Astrocyte (in vitro differentiated cells and primary cell): ENCODE measurements at places on chromosomes 1 and 21. TPM values are rescaled to one million over a fixed set of nuclear protein-coding genes. Genes with fewer than 3 reads are reported as not detected.

The SPRR1B gene
- 0.39 and 0.50 TPM in 2 replicates for total RNA-seq

The CD5L gene
- not detected in 2 replicates for total RNA-seq

The IL19 gene
- 0.23 TPM in 1 of 2 replicates, not detected in the other for total RNA-seq

The VCAM1 gene
- total RNA-seq: 3.2 and 4.6 TPM in 2 replicates

The ZC3H12A gene
- total RNA-seq: 12.1 and 12.6 TPM in 2 replicates

The GRIK1 gene
- not detected in 2 replicates for total RNA-seq

The GJB4 gene
- total RNA-seq: not detected in 2 replicates

The HMCN1 gene
- 19.7 and 29.6 TPM in 2 replicates for total RNA-seq

The ZNF648 gene
- total RNA-seq: not detected in 2 replicates

The VSIG8 gene
- not detected in 2 replicates for total RNA-seq

The RPL22 gene
- 237 and 283 TPM in 2 replicates for total RNA-seq

The FCGR1A gene
- total RNA-seq: not detected in 2 replicates

The KRTAP15-1 gene
- total RNA-seq: not detected in 2 replicates

The PYHIN1 gene
- total RNA-seq: not detected in 2 replicates

The SLC2A5 gene
- 0.79 and 2.6 TPM in 2 replicates for total RNA-seq

The NHLH1 gene
- 0.55 and 0.70 TPM in 2 replicates for total RNA-seq

The GBP6 gene
- 0.07 TPM in 1 of 2 replicates, not detected in the other for total RNA-seq

The SHE gene
- total RNA-seq: not detected in 2 replicates

The C1orf94 gene
- total RNA-seq: 0.70 and 0.75 TPM in 2 replicates

The WNT4 gene
- total RNA-seq: 0.91 and 1.2 TPM in 2 replicates

DNA sequence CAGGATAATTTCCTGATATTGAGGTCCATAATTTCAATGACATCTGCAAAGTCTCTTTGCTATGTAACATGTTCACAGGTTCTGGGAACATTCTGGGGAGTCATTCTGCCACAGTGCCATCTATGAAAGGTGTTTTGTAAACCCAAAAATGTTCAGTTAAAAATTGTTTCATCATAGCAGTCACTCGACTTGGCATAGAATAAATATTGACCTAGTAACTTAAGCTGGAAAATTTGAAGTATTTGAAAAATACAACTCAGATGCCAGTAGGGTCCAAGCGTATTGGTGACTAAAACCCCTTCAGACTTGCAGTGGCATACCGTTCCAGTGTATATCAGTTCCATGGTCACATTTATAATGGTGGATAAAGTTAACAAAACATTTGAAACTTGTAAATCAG is 6.8 kb downstream of the DESI2 start:
- DNase-seq: no peak

GRCh38 chr1:50418600-50419109 is 4.6 kb downstream of the DMRTA2 start:
- no peak for DNase-seq

DNA sequence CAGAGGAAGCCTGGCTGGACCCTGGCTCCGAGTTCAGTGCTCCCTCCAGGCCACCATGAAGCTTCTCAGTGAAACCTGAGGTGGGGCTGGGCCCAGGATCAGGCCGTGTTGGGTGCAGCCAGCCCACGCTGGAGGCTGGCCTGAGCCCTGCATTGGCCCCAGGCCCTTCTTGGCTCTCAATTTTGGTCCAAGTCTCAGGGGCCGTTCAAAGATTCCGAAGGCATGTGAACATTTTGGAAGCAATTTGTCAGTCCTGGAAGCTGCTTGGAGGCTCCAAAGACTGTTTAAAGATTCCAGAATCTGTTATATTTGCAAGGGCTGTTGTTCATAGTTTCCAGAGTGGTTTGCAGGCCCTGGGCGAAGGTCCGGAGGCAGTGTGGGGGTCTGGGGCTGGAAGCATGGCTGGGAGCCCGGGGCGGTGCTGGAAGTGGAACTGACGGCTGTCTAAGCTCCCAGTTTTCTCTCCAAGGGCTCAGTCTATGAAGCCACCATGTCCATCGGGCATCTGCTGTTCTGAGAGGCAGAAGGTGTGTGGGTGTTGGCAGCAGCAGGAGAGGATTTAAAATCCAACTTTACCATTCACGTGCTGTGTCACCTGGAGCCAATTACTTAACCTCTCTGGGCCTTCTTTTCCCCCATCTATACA is 104.9 kb downstream of the EPHB2 start:
- DNase-seq: no peak

DNA sequence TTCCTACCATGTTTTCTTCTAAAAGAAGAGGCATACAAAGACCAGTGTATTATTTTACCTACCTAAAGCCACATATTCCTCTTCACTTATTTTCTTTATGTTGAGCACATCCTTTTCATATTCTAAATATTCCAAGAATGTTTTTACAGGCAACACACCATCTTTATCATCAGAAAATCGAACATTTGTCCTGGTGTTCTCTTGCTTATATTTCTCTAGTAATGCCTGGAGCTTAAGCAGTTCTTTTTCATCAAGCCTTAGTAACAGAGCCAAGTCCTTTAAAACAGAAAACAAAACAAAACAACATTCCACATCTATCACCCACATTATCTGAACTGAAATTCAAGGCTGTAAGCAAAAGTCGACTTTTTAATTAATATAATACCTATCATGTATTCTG is 88.7 kb downstream of the IARS2 start:
- peak; percentile 12 for DNase-seq

GRCh38 chr1:6084781-6085495 is 39.2 kb downstream of the KCNAB2 start:
- no peak for DNase-seq

GRCh38 chr1:45787905-45788304 is 15.5 kb upstream of the MAST2 start:
- no peak for DNase-seq

DNA sequence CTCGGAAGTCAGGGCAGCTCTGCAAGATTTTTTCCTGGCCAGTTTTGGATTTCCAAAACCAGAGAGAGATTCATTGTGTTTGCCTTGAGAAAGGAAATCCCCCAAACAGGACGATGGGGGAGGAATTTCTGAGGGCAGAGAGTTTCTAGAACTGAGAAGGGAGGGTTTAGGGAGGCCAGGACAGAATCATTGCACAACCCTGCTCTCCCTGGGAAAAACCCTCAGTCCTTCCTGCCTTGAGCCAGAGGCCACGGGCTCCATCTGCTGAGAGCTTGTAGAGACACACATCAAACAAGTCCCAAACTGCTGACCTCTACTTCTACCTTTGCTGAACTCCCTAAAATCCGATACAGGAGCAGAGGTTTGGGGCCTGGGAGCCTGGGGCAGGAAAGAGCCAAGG is 99.7 kb downstream of the NMNAT2 start:
- peak; percentile 75 for DNase-seq

DNA sequence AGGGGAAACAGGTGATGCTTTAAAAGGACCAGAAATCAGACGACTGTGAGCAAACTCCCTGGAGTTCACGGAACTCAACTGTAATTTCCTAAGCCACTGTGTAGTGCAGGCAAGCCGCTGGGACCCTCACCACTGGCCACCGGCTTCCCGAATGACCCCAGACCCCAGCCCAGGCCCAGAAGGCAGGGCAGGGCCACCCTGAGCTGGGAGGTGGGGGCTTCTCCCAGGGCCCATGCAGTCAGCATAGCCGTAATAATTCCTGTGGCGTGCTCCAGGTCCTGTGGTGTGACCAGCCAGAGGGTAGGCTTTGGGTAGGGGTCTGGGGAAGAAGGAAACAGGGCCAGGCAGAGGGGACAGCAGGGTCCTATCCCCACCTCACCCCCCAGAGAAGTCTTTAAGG is 3.5 kb upstream of the ARF1 start:
- DNase-seq: no peak

- no peak for DNase-seq
Measured at GRCh38 chr1:182716740-182717720, 32.6 kb upstream of the RGS8 start.

GRCh38 chr1:1947493-1947892 is 28.4 kb upstream of the TMEM52 start:
- no peak for DNase-seq

- DNase-seq: no peak
Measured at GRCh38 chr1:33341190-33341589, 20.3 kb upstream of the A3GALT2 start.

DNA sequence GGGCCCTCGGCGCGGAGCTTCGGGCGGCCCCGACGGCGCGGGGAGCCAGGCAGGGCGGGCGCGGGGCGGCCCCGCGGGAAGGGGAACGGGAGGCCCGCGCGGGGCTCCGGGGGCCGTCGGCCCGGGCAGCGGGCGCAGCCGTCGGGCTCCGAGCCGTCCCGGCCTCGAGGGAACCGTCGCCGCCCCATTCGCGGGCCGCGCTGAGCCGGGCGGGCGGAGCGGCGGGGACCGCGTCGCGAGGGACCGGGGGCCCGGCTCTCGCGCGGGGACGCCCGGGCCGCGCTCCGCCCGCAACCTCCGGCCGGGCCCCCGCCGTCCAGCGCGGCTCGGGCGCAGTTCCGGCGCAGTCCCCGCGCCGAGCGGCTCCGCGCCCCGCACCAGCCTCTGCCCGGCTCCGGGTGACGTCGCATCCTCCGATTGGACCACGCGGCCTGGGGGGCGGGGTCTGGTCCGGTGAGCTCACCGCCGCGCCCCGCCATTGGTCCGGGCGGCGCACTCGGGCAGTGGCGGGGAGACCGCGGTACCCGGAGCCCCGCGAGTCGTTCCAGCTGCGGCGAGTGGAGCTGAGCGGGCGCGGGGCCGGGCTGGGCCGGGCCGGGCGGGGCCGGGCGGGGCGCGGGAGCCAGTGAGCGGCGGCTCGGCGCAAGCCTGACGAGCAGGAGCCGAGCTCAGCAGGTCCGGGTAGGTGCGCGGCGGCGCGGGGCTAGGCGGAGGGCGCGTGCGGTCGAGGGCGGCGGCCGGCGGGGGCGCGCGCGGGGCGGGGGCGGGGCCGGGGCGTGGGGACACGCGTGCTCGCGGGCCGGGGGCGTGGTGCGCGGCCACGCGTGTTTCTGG is 66.7 kb upstream of the VAMP3 start:
- DNase-seq: peak; percentile 70

GRCh38 chr1:226292874-226293552 is 16.0 kb downstream of the LIN9 start:
- DNase-seq: no peak

DNA sequence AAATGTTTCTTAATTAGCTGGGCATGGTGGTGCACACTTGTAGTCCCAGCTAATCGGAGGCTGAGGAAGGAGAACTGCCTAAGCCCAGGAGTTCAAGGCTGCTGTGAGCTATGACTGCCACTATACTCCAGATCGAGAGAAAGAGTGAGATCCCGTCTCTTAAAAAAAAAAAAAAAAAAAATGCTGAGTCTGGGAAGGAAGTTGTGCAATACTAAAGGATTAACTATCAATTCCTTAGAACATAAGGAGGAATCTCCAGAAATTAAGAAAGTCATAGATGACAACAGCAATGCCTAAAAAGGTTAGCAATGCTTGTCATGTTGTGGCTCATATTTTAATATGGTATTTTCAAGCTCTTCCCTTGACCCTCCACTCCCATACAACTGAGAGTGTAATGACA is 5.3 kb downstream of the LUZP1 start:
- no peak for DNase-seq

GRCh38 chr1:109667452-109668122 is at the start of gene GSTM2:
GSTM2 (plus strand) TSS chr1:109668057; CDS start chr1:109668116, 59 bp downstream.
- DNase-seq: peak; percentile 71

DNA sequence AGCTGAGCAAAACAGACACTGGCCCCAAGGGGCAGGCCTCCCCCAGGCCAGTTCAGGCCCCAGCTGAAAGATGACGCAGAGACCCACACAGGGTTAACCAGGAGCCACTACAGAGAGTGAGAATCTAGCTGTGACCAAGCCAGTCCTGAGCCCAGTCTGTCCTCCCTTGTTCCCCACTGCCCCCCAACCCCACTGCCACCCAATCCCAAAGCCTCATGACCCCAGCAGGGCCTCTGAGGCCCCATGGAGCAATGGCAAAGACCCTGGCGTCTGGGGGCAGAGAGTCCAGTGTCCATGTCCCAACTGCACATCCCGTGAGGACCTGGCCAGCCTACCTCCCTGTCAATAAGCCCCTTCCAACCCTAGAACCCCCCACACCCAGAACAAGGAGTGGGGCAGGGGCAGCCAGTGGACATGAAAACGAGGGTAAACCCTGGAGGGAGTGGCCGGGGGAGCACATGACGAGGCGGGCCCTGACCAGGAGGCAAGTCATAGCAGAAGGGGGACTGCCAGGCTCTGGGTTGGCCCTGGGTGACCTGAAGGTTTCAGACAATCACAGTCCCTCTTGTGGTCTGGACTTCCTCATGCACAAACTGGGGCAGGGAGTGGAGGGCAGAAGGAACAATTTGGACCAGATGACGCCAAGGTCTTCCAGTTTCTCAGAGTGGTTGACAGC is 100.5 kb downstream of the GLIS1 start:
- DNase-seq: no peak

- no peak for DNase-seq
Measured at GRCh38 chr1:153465811-153466636, 5.6 kb upstream of the S100A7 start.

DNA sequence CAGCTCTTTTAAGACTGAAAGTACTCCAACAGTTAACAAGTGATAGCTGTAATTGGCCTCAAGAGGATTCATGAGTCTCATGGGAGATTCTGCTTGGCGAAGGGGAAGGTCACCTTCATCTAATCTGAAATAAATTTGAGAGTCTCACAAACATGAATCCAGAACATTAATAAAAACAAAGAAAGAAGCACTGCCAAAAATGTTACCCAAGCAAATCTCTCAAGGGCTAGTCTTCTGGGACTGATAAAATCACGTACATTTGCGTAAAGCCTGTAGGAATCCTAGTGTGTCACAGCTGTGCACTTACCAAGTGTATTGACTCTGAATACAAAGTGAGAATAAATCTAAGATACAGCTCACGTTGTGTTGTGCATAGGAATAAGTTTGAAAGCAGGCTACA is 21.2 kb upstream of the NUF2 start:
- DNase-seq: no peak

GRCh38 chr21:45592208-45592619 is 50.0 kb upstream of the SLC19A1 start:
- DNase-seq: no peak

GRCh38 chr1:193539731-193540459 is 353.5 kb upstream of the B3GALT2 start:
- DNase-seq: no peak

GRCh38 chr1:115291741-115292140 is 46.3 kb downstream of the NGF start:
- peak; percentile 83 for DNase-seq

GRCh38 chr1:181187337-181188126 is 99.0 kb downstream of the IER5 start:
- no peak for DNase-seq

- DNase-seq: no peak
Measured at GRCh38 chr1:171550050-171550449, 64.7 kb downstream of the PRRC2C start.
